NT2/D1 (cell line): ENCODE measurements at places on chromosomes 5 and 9.

- no peak for DNase-seq
These were observed 494 bp downstream of the PTCH1 start for GRCh38 chr9:95516221-95516733.

GRCh38 chr5:76401801-76402250 is 1.3 kb upstream of the IQGAP2 start:
- DNase-seq = no peak

DNA sequence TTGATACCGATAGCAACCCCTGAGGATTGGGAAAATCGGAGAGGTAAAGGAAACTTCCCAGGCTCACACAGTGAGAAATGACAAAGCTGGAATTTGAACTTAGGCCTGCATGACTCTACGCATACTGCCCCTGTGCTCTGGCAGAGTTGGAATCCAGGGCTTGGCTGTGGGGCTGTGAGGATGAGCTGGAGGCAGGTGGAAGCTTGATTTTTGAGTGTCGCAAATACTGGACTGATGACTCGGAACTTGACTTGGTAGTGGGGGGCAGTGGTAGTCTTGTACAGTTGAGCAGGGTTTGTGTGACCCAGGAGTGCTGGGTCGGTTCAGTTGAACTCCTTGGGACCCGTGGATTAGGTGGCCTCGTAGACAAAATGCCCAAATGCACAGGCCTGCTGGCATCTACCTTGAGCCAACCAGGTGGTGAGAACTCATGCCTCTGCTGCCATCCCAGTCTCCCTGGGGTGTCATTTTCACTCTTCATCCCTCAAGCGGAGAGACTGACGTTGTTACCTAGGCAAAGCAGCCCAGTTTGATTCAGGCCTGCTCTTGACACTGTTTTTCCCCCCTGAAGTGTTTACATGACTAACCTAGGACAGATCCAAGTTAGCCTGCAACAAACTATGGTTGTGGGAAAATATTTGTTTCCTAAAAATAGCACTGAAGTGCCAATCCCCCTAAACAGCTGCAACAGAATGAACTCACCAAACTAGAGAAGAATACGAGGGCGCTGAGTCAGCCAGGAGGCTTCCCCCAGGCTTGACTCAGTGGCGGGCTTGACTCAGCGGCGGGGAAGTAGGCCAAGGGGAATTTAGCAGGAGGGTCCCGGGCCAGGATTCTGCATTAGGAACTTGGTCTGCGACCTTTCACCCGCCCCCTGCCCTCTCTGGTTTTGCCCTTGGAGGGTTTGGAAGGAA is 45.7 kb upstream of the ORM1 start:
- no peak for DNase-seq

DNA sequence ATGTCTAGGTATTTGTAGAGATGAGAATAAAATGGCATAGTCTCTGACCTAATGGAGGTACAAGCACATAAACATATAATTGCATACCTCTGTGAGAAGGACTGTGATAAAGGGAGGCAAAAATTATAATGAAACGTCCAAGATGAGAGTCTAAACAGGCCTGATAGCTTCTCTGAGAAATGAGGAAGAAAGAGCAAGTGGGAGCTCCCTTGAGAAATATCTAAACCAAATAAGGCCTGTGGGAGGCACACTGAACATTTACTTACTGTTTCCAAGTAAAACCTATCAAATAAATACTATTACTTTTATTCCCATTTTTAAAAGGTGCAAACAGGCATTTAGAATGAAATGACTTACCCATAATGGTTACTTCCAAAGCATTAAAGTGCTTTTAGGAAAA is 125.6 kb upstream of the PAPPA start:
- no peak for DNase-seq

GRCh38 chr5:146527785-146528184 is 11.8 kb upstream of the GPR151 start:
- no peak for DNase-seq

DNA sequence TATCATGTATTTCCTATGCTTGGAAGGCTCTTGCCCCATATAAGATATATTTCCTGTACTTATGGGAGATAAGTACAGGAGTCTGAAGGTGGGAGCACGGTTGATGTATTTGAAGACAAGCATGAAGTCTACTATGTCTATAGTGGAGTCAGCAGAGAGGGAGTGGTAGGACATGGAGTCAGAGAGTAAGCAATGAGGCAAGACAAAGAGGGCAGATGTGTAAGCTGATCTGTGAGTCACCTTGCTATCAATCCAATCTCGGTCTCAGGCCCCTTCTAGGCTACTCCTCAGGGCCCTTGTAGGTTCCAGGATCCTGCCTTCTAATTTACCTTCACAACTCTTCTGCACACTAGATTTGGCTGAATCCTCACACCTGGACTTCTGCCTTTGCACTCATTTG is 105.5 kb downstream of the MACIR start:
- no peak for DNase-seq

DNA sequence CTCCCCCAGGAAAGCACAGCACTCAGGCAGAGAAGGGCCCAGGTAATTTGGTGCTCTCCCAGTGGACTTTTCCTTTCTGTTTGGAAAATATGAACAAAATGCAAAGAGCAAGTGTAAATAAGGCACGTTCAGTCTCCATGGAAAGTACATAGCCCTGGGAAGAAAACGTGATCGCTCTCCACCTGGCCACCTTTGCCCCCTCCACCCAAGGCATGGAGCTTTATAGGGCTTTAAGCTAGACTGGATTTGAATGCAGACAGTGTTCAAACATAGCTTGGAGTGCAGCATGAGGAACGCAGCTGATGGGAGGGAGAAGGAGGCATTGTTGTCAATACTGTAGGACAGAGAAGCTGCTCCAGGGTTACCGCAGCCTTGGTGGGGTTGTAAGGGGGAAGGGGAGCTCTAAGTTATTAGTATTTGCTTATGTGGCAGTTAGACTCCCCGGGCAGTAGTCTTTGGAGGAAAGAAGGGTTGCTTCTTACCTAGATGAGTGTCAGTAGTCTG is 500.2 kb downstream of the SPOCK1 start:
- DNase-seq = no peak

DNA sequence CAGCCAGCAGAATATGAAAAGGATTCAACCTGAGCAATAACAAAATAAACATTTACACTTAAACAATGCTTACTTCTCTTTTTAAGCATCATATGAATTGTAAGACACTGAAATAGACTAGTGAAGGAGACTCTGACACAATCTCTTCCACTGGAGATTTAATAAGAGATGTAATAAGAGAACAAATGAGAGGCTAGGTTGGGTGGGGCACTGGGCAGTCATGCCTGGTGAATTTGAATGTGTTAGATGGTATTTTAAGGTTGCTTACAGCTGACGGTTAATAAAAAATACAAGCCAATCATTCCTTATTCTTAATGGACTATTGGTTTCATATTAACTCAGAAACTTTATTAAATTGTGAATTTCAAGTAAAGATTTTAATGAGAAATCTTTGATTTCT is 105.9 kb upstream of the TARS1 start:
- no peak for DNase-seq

DNA sequence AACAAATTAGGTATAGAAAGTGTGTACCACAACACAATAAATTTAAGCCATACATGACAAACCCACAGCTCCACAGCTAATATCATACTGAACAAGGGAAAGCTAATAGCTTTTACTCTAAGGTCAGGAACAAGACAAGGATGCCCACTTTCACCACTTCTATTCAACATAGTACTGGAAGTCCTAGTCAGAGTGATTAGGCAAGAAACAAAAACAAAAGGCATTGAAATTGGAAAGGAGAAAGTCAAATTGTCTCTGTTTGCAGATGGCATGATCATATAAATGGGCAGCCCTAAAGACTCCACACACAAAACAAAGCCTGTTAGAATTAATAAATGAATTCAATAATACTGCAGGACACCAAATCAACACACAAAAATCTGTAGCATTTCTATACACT is 548.8 kb downstream of the CTNND2 start:
- DNase-seq = no peak

DNA sequence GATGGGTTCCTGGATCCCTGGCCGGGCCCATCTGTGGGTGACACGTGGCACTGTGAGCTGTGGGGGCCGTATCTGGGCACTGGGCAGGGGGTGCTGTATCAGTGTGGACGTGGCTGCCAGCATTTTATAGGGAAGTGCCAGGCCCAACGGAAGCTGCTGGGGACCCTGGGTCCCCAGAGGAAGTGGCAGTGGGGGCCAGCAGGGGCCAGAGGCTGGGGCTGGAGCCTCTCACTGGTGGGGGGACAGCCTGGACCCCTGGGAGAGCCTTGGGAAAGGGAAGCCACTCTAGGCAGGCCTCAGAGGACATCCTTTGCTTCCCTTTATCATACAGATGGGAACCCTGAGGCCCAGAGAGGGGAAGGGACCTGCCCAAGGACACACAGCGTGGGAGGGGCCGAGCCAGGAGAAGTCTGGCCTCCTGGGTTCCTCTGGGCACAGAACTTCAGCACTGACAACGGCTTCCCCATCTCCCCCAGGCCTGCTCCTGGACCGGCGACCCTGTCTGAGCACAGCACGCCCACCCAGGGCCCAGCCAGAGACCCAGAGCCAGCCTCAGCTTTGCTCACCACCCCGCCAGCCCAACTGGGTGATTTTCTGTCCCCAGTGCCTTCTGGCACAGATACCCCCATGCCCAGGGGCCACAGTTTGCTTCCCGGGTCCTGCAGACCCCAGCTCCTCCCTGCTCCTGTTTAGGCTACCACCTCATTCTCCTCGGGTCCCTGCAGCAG is 15.5 kb upstream of the LAMC3 start:
- no peak for DNase-seq

GRCh38 chr9:116493183-116493860 is 193.8 kb upstream of the TRIM32 start:
- no peak for DNase-seq

- peak; percentile 79 for DNase-seq
These were observed 5.3 kb downstream of the KLF4 start for GRCh38 chr9:107484117-107484723.

- DNase-seq = no peak
These were observed 22.4 kb downstream of the ZDHHC11B start for GRCh38 chr5:761854-762710.

DNA sequence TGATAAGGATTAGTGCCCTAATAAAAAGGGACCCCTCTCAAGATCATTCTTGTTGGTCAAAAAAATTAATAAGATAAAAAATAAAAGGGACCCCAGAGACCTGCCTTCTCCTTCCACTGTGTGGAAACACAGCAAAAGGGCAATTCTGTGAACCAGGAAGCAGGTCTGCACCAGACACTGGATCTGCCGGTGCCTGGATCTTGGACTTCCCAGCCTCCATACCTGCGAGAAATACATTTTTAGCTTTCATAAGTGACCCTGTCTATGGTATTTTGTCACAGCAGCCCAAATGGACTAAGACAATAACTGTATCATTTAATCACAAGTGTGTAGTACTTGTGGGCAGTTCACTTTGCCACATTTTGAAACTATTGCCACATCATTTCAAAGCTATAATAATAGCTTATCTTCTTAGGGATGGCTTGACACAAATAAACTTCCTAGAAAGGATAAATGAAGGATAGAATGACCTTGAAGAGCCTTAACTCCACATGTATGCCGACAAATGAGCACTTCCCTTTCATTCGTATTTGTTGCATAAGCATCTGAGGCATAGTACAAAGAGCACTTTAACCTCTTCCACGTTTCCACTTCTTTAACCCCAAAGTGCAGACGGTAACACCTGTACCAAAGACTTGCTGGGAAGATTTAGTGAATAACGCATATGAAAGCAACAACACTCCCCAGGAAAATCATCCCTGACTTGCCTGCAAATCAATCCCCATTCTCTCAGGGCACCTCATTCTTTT is 336.5 kb downstream of the RFX3 start:
- DNase-seq = no peak

DNA sequence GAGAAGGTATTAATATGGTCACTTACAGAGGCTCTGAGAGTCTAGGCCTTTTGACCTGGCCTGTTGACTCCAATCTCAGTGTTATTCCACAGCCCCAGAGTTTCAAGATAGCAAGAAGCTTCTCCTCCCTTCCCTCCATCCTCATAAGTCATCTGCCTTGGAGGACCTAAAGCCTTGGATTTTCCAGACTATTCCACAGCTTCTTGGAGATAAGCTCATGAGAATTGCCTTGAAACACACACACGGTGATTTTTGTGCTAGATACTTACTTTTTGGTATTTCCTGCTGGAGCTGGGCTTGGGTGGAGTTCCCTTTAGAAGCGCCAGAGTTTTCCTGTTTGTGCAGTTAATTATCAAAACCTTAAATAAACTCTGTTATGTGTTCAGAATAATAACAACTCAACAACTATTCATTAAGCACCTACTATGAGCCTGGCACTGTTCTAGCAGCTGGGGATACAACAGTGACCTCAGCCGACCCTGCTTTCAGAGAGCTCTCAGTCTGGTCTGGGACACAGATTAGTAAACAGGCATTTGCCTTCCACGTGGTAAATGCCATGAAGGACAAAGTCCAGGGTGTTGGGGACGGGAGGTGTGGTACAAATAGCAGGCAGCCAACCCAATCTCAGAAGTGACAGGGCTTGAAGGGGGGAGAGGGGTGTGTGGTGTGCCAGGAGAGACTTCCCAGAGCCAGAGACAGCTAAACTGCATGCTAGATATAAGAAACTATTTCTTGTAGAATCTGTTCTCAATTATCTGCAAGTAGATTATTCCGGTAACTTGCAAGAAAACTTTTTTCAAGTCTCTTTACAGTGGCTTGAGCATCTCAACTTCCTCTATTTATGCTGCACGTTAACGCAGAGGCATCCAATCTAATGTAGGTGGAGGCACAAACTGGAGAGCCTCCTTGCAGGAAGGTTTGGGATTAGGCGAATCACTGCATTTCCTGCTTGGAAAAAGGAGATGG is 55.9 kb upstream of the KLF9 start:
- no peak for DNase-seq

- DNase-seq = peak; percentile 54
These were observed 7.3 kb upstream of the CTSV start for GRCh38 chr9:97046228-97046627.

DNA sequence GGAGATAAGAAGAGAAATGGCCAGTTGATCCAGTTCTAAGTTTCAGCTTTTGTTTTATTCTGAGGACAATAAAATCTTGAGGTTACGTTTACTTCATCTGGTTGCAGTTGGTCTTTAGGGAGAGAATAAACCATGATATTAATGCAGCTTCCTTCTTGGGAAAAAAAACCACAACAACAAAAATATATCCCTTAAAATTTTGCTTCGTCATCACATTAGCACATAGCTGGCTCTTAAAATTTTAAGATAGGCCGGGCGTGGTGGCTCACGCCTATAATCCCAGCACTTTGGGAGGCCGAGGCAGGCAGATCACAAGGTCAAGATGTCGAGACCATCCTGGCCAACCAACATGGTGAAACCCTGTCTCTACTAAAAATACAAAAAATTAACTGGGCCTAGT is 86.4 kb downstream of the EQTN start:
- DNase-seq = no peak

DNA sequence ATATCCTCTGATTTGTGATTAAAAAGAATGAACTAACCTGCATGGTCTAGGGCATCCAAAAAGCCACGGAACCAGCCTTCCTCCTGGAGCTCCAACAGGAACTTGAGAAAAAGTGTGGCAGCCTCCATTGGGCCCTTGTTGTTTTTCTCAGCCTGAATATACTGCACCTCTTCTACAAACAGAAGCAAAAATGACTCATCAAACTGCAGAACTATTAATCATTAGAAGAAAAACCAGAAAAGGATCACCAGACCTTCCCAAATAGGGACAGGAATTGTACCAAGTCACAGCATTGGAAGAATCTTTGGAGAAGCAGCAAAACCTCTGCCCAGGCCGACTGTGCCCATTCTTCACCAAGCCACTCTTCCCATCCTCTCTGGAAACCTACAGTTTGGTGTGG is 25.2 kb downstream of the RIGI start:
- DNase-seq = no peak

GRCh38 chr5:33984671-33985124 is at the start of gene SLC45A2:
Gene SLC45A2, minus strand, starts transcription at chr5:33984693. Its CDS starts 110 bp downstream, at chr5:33984583.
- DNase-seq = no peak

GRCh38 chr5:125746917-125747316 is 676.3 kb upstream of the GRAMD2B start:
- no peak for DNase-seq
